ENCODE measurements at places on chromosomes 13 and 19.

DNA sequence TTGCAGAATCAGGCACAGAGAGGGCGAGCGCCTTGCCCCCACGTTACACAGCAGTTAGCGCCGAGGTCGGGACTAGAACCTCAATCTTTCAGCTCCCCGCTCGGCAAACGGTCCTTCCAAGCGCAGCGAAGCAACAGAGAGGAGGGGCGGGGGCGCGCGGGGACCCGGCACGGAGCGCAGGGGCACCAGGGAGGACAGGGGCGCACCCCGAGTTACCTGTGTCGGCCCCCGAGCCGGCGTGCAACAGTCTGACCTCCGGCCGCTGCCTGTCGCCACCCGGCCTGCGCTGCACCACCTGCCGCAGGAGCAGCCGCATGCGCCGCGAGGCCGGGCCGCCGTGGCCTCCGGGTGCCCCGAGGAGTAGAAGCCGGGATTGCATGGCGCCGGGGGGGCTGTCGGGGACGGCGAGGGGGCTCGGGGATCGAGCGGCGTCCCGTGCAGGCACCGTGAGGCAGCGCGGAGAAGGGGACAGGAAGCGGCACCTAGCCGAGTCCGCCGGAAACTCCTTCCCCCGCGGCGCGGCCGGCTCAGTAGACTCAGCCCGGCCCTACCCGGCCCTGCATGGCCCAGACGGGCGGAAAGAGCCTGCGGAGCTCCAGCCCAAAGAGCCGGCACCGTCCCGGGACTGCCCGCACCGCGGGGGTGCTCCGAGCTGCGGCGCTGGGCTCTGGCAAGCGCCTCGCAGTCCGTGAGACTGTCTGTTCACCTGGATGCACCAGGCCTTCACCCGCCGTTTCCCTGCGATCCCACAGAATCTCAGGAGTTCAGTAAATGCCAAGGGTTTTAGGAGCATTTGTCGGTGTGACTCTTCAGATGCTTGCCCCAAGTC lies at the start of gene VWA8:
Gene VWA8 (minus strand): TSS at position 473 of the 829 bp plus-strand sequence. CDS start 94 bp downstream, at position 379.
- peak; percentile 67 for DNase-seq

GRCh38 chr13:54078271-54078870 lies 1049.8 kb downstream of the OLFM4 start:
- DNase-seq: no peak

GRCh38 chr13:99932912-99933311 lies 38.7 kb downstream of the ZIC5 start:
- no peak for DNase-seq

DNA sequence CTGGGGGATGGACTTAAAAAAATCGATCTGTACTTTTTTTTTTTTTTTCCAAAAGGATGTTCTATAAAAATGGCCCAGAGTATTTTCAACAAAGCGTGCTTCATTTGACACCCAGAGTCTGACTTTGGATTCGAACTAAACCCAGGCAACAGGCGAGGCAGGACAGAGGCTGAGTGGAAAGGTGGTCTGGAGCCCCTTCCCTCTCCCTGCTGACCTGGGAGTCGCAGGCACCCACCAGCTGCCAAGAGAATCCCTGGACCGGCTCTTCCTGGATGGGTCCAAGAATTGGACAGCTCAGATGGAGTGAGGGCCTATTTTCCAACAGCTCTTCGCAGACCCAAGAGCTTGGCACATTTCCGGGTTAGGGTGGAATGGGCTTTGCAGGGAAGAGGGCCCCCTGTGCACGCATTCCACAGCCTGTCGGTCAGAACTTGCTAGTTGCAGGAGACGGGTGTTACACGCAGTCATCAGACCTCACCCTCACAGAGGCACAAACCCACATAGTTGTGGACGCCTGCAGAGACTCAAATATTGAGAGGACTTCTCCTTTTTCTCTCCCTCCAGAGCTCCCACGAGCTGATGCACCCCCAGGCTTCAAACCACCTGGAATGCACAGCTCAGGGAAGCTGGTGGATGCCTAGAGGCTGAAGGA lies 15.2 kb downstream of the KCTD15 start:
- DNase-seq: no peak

GRCh38 chr13:56351041-56351440 lies 789.7 kb upstream of the PRR20A start:
- DNase-seq: no peak

GRCh38 chr19:51469162-51469561 lies 9.2 kb upstream of the CEACAM18 start:
- DNase-seq: no peak

GRCh38 chr19:2766594-2767372 lies 16.3 kb downstream of the SGTA start:
- no peak for DNase-seq
